ENCODE measurements at places on chromosomes 1 and 21.

DNA sequence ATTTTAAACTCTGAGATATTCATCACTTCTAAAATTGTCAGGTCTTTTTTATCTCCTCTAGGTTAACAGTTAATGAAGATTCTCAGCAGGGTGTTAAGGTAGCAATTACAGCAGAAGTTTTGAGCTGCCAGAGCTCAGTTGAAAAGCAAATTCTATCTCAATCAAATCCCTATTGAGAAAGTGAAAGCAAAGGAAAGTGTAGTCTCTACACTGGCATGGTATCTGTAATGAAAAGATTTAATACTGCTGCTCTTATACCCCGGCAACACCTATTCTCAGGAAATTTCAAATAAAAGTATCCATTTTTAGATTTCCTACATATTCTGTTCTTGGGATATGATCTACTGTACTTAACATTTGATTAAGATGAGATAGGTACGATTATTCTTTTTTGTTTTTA, 913.5 kb downstream of the MRPL39 start:
- DNase-seq, result no peak

- DNase-seq, result no peak
Measured at GRCh38 chr21:38241029-38241740, 15.6 kb upstream of the KCNJ15 start.

DNA sequence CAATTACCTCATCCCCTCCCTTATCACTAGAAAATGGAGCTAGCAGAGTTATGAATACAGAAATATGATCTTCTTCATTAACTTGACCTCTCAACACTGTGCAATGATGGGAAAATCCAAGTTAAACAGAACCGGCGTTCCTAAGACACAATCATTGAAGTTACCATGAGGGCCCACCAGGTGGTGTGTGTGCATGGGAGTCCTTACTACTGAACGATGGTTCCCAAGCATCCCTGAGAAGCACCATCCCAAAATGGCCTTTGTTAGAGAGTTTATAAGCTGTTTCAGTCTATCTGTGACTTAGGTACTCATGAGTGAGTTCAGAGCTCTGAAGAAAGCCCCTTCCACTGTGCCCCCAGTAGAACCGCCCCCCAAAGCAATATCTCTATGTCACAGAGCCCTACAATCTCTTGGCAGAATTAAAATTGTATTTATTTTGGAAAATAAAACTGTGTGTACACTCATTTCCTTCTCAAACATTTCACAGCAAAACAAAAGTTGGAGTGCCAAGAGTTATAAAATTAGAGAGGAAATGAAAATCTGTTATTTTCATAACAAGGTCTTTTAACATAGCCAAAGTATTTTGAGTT, 56.8 kb downstream of the PLD5 start:
- DNase-seq, result peak; percentile 73

GRCh38 chr1:116330846-116331245, 42.2 kb upstream of the ATP1A1 start:
- no peak for DNase-seq

DNA sequence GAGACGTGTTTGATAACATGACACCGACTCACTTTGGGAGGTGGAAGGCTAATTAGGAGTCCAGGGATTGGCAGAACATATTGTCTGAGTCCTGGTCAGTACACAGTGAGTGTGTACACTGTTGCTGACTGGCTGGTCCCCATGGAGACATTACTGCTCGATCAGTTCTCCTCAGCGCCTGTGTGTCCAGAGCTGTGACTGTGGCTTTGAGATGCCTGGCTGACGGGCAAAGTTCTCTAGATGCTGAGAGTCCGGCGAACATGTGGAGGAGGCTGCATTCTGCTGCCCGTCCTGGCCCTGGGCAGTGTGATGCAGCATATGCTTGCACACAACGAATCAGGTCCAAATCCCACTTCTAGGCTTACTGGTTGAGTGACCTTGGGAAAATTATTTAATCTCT, 280.1 kb upstream of the ST6GALNAC5 start:
- DNase-seq, result peak; percentile 20

GRCh38 chr1:50978144-50978851, 8.3 kb downstream of the CDKN2C start:
- peak; percentile 79 for DNase-seq

DNA sequence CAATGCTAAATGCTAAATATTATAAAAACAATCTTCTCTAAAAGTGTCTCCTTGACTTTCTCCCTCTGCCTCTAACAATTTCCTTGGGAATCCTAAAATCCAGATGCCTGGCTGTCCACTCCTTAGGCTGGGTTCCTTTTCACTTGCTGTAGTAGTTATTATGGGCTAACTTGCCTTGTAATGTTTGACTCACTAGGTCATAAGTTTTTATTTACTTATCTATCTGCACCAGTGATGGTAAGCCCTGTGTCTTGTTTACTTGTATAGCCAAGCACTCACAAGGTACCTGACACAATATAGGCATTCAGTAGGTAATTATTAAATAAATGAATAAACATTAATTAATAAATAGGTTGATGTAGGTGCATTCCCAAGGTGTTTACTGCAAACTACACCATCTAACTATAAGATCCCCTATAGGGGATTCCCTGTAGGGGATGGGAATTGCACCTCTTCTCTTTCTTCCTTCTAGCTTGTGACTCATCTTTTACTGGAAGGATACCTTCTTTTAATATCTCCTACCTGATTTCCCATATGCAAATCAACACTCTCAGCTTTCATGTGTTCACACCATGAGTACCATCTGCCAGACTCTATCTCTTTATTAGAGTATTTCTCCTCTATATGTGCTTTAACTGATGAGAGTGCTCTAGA, 14.7 kb upstream of the CHIA start:
- DNase-seq, result no peak

DNA sequence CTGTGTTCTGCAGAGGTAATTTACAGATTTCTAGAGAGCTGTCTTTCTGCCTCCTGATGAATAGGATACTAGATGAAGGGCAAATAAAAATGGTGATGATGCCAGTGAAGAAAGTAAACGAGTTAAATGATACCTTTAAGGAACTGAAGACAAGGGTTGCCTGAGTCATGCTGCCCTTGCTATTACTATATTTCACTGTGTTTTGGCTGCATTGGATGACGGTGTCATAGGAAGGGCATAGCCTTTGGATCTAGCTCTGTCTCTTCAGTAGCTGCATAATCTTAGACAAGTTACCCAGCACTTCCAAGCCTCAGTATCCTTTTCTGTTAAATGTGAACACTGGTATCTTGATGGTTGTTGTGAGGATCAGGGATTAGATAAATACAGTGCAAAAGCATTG, 131.5 kb upstream of the FGGY start:
- no peak for DNase-seq

DNA sequence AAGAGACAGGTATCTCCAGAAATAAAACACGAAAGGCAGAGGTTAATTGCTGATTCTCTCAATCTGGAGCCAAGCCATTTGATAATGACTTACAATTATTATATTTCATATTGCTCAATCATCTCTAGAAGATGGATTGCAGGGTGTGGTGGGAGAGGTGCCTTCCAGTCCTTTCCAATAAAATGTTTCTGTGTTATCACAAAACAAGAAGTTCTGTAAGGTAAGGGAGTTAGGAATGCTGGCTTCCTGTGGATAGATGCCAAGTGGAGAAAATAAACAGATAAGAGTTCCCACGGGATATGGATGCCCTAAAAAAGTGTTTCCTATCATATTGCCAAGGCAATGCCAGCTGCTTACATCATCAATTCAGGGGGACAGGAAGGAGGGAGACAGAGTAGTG, 7.2 kb upstream of the CCN1 start:
- DNase-seq, result no peak

GRCh38 chr1:7232441-7233236, 447.4 kb downstream of the CAMTA1 start:
- no peak for DNase-seq

- DNase-seq, result no peak
Measured at GRCh38 chr1:233005156-233005555, 54.7 kb downstream of the NTPCR start.

DNA sequence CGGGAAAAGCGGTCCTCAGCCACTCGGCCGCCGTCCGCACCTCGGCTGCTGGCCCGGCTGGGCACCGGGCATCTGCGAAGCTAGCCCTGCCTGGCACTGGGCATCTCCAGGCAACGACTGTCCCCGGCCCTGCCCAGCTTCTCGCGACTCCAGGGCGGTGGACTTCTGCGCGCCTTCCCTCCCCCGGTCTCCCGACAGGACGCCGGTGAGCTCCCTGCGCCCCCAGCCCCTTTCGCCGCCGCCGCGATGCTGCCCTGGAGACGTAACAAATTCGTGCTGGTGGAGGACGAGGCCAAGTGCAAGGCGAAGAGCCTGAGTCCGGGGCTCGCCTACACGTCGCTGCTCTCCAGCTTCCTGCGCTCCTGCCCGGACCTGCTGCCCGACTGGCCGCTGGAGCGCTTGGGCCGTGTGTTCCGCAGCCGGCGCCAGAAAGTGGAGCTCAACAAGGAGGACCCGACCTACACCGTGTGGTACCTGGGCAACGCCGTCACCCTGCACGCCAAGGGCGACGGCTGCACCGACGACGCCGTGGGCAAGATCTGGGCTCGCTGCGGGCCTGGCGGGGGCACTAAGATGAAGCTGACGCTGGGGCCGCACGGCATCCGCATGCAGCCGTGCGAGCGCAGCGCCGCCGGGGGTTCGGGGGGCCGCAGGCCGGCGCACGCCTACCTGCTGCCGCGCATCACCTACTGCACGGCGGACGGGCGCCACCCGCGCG, 514 bp downstream of the FAM43B start:
- peak; percentile 45 for DNase-seq

DNA sequence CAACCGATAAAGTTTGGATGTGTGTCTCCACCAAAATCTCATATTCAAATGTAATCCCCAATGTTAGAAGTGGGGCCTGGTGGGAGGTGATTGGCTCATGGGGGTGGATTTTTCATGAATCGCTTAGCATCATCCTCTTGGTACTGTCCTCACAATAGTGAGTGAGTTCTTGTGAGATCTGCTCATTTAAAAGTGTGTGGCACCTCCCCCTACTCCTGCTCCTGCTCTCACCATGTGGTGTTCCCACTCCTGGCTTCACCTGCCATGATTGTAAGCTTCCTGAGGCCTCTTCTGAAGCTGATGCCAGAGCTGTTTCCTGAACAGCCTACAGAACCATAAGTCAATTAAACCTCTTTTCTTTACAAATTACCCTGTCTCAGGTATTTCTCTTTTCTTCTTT, 28.2 kb upstream of the PRDX6 start:
- no peak for DNase-seq

- no peak for DNase-seq
Measured at GRCh38 chr21:44089001-44089911, 17.9 kb upstream of the PWP2 start.

DNA sequence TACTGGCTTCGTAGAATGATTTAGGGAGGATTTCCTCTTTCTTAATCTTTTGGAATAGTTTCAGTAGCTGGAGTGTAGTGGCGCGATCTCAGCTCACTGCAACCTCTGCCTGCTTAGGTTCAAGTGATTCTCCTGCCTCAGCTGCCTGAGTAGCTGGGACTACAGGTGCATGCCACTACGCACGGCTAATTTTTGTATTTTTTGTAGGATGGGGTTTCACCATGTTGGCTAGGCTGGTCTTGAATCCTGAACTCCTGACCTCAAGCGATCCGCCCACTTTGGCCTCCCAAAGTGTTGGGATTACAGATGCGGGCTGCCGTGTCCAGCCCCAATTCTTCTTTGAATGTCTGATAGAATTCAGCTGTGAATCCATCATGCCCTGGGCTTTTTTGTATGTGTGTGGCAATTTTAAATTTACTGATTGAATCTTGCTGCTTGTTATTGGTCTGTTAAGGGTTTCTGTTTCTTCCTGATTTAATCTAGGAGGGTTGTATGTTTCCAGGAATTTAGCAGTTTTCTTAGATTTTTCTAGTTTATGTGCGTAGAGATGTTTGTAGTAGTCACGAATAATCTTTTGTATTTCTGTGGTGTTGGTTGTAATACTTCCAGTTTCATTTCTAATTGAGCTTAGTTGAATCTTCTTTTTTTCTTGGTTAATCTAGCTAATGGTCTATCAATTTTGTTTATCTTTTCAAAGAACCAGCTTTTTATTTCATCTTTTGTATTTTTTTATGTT, 15.3 kb downstream of the MAN1C1 start:
- DNase-seq, result no peak

DNA sequence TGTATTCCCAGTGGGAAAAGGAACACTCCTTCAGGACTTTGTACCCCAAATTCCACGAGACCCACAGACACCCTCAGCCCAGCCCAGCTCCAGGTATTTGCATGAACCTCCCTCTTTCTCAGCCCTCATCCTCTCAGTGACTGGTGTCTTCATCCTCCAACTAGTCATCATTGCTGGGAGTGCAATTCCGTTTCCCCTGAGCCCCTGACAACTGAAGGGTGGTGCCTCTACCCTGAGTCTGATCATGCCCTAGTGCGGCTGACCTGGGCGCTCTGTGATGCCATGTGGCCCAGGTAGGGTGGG, 3.8 kb upstream of the ZNF692 start:
- DNase-seq, result no peak

DNA sequence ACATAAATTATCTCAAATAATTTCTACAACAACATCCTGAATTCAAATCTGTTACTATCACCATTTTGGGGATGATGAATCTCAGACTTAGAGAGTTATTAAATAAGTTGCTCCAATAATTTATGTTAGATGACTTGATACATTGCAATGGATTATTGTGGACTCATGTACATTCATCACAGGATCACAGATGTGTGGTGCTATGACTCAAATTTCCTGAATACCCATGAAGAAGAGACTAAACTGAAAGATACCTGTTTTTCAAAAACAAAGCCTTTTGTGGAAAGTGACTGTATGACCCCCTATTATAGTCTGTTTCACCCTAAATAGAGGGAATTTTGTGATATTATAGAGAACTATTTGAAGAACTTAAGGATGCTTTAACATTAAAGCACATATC, 315.0 kb downstream of the PLA2G4A start:
- no peak for DNase-seq
